Activated naive CD8-positive, alpha-beta T cell treated with anti-CD3 and anti-CD28 coated beads, Interleukin-2, amount 10 ng/mL, durations not matched to agents 7 days and 5 days (primary cell): ENCODE measurements at places on chromosomes 2 and 18.

GRCh38 chr18:48858676-48859075, 92.1 kb downstream of the SMAD7 start:
- peaks cover 1% of the 10 kb centered on the region for H3K36me3 ChIP-seq
- no peak overlapping the region for H3K4me3 ChIP-seq
- no peak overlapping the region for H3K27ac ChIP-seq

- no peaks in the 10 kb centered on the region for H3K4me1 ChIP-seq
- no peak for DNase-seq
Measured at GRCh38 chr2:137857881-137858280, 106.4 kb upstream of the HNMT start.

DNA sequence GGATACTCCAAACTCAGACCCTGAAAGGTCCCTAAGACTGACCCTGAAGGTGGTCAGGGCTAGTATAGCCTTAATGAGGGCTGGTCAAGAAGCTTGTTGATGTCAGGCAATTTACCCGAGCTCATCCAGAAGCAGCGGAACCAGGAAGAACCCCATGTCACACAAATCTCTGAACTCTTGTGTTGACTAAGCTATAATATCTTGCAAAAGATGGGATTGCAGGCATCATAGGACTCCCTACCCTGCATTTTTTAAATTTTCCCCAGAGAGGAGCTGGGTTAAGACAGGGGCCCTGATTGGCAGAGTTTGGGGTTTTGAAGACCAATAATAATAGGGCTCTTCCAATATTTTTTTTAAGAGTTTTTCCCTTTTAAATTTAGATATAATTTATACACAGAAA, 2.0 kb upstream of the PLEKHB2 start:
- H3K36me3 ChIP-seq = peaks cover 3% of the 10 kb centered on the region
- DNase-seq = no peak
- H3K4me1 ChIP-seq = peaks cover 25% of the 10 kb centered on the region

DNA sequence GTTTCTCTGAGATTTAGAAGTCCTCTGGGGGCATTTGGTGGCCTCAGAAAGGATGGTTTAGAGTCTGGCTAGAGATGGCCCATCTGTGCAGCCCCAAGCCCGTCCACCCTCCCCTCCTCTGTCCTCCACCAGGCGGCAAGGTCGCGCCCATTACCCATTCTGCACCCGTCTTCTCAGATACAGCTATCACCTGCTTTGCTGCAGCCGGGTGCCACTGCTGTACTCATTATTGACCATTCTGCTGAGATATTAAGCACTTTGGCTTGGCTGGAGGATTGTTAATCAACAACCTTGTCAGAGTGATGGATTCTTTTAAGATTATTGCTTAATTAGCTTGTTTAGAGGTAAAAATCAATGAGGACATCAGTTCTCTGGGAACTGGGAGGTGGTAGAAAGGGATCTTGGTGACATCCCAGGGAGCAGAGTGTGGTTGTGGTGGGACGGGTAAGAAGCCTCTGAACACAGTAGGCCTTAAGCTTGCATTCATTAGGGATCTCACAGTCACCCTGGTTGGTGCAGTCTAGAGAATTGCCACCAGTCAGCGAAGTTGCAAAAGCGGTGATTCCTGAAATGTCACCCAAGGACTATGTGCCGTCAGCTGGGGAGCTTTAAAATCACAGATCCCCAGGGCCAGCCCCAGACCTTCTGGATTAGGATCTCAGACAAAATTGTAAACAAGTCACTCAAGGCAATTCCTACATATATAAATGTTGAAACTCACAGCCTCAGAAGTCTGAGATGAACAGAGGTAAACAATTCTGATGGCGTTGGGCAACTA, 90.9 kb downstream of the CAPN13 start:
- DNase-seq = no peak
- H3K4me3 ChIP-seq = no peak overlapping the region
- peaks cover 7% of the 10 kb centered on the region for H3K4me1 ChIP-seq
- no peaks in the 10 kb centered on the region for H3K36me3 ChIP-seq
- no peak overlapping the region for H3K27ac ChIP-seq

- H3K4me1 ChIP-seq = no peaks in the 10 kb centered on the region
- H3K36me3 ChIP-seq = no peaks in the 10 kb centered on the region
- peaks cover 5% of the 10 kb centered on the region for H3K27me3 ChIP-seq
- no peak overlapping the region for H3K27ac ChIP-seq
Measured at GRCh38 chr2:3669656-3670055, 11.7 kb downstream of the ALLC start.

GRCh38 chr2:236627841-236628240, 58.2 kb downstream of the ACKR3 start:
- H3K36me3 ChIP-seq = no peaks in the 10 kb centered on the region
- no peak overlapping the region for H3K4me3 ChIP-seq
- H3K27ac ChIP-seq = no peak overlapping the region
- H3K4me1 ChIP-seq = peaks cover 5% of the 10 kb centered on the region

GRCh38 chr2:64919261-64919660, 69.9 kb upstream of the SLC1A4 start:
- peaks cover 4% of the 10 kb centered on the region for H3K36me3 ChIP-seq
- H3K27ac ChIP-seq = peak overlapping the region; percentile 92
- no peaks in the 10 kb centered on the region for H3K27me3 ChIP-seq
- peak overlapping the region; percentile 29 for H3K4me3 ChIP-seq
